ENCODE measurements at places on chromosomes 6 and 20. TPM values are rescaled to one million over a fixed set of nuclear protein-coding genes. Genes with fewer than 3 reads are reported as not detected.

RAET1L gene
- 2.8 TPM for total RNA-seq

- H3K4me1 ChIP-seq: peaks cover 31% of the 10 kb centered on the region
- DNase-seq: no peak
- no peaks in the 10 kb centered on the region for H3K27me3 ChIP-seq
- no peak overlapping the region for H3K27ac ChIP-seq
- no peaks in the 10 kb centered on the region for H3K36me3 ChIP-seq
Measured at GRCh38 chr20:50272724-50273446, 82.3 kb downstream of the CEBPB start.

- no peak overlapping the region for H3K4me3 ChIP-seq
- DNase-seq: no peak
- no peaks in the 10 kb centered on the region for H3K27me3 ChIP-seq
Measured at GRCh38 chr6:116265041-116265829, 11.4 kb upstream of the TSPYL4 start.

DNA sequence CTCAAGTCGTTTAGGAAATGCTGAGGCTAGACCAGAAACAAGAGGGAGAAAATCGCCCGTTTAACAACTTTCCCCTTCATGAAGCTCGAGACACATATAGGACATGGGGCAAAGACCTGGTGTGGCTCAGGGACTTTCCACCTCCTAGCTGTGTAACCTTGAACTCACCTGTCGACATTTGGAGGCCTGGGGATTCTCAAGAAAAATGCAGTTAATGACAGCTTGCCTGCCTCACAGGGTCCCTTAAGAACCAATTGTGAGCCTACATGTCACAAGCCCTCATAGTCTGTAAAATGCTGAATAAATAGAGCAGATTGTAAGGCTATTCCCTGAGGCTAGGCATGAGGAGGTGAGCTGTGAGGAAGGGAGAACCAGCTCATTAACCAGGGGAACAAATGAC, 35.1 kb downstream of the MGME1 start:
- H3K36me3 ChIP-seq: no peaks in the 10 kb centered on the region
- no peak overlapping the region for H3K4me3 ChIP-seq
- DNase-seq: no peak
- H3K4me1 ChIP-seq: peaks cover 43% of the 10 kb centered on the region
- no peak overlapping the region for H3K27ac ChIP-seq

GRCh38 chr6:14459315-14459714, 341.7 kb downstream of the CD83 start:
- H3K27me3 ChIP-seq: no peaks in the 10 kb centered on the region
- no peak overlapping the region for H3K27ac ChIP-seq
- H3K4me1 ChIP-seq: no peaks in the 10 kb centered on the region
- no peaks in the 10 kb centered on the region for H3K36me3 ChIP-seq
- no peak overlapping the region for H3K4me3 ChIP-seq

GRCh38 chr20:24033151-24033550, 44.6 kb upstream of the GGTLC1 start:
- no peak for DNase-seq
- H3K27me3 ChIP-seq: no peaks in the 10 kb centered on the region
- H3K4me1 ChIP-seq: peaks cover 27% of the 10 kb centered on the region
- no peak overlapping the region for H3K27ac ChIP-seq
- no peak overlapping the region for H3K4me3 ChIP-seq

- H3K4me3 ChIP-seq: no peak overlapping the region
- no peak overlapping the region for H3K27ac ChIP-seq
- H3K27me3 ChIP-seq: no peaks in the 10 kb centered on the region
Measured at GRCh38 chr6:75579951-75580350, 21.7 kb upstream of the SENP6 start.

All from PC-9 (cell line).